ENCODE measurements at places on chromosomes 5 and 9. TPM values are rescaled to one million over a fixed set of nuclear protein-coding genes. Genes with fewer than 3 reads are reported as not detected.

Gene EFNA5
- total RNA-seq: 7.7 TPM

Gene CEL
- total RNA-seq: 0.48 TPM

Gene OR1J2
- not detected for total RNA-seq

Gene GABRA6
- total RNA-seq: not detected

Gene C9
- total RNA-seq: not detected

Gene PTGES
- 20.5 TPM for total RNA-seq

Gene GPR151
- total RNA-seq: not detected

Gene STK32A
- total RNA-seq: 0.72 TPM

Gene AHRR
- total RNA-seq: 0.43 TPM

Gene CDC42SE2
- 57.5 TPM for total RNA-seq

Gene MLLT3
- 19.6 TPM for total RNA-seq

Gene RNF183
- total RNA-seq: 1.9 TPM

Data from tracheal epithelial cell (primary cell).